ENCODE measurements at places on chromosomes 16 and 17.

- DNase-seq: no peak
Measured at GRCh38 chr17:78641243-78641642, 64.0 kb upstream of the DNAH17 start.

- no peak for DNase-seq
Measured at GRCh38 chr17:51046514-51047384, 73.9 kb downstream of the SPAG9 start.

- no peak for DNase-seq
Measured at GRCh38 chr16:84252184-84252583, 12.4 kb upstream of the KCNG4 start.

- no peak for DNase-seq
Measured at GRCh38 chr17:19707728-19708221, 8.6 kb downstream of the SLC47A2 start.

DNA sequence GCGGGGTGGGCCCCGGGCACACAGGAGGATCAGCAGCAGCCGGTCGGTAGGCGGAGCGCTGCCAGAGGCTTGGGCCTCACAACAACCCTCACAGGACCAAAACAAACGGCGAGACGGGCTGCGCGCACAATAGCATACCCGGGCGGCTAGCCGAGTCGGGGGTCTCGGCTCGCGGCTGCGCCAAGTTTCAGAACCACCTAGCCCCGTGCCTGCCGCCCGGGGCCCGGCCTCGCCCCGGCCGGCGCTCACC lies 732 bp downstream of the ULK2 start:
- DNase-seq: peak; percentile 65

- peak; percentile 68 for DNase-seq
Measured at GRCh38 chr16:71358464-71358998, at the start of gene CALB2. CALB2 (plus strand) TSS chr16:71358723; CDS start chr16:71358793, 70 bp downstream.

- peak; percentile 44 for DNase-seq
Measured at GRCh38 chr17:49193513-49194296, 16.7 kb downstream of the GNGT2 start.

DNA sequence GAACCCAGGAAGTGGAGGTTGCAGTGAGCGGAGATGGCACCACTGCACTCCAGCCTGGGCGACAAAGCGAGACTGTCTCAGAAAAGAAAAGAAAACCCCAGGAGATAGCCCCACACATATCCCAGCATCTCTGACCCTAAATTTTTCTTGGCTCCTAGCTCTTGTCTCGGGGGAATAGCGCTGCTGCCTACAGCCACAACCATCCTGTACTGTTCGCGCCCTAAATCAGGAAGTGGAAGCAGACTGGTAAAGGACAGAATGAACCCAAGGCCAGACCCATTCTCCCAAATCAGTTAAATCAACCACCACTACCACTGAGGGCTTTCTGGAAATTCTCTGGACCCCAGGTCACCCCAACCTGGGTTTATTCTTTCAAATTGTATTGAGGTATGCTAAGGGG lies 1.7 kb downstream of the CTDNEP1 start:
- DNase-seq: no peak
